Naive B cell (primary cell): ENCODE measurements at places on chromosomes 2 and 18. TPM values are rescaled to one million over a fixed set of nuclear protein-coding genes. Genes with fewer than 3 reads are reported as not detected.

ANKRD62 gene
- polyA plus RNA-seq: not detected

FKBP7 gene
- polyA plus RNA-seq: 3.8 TPM

PDE1A gene
- not detected for polyA plus RNA-seq

DNA sequence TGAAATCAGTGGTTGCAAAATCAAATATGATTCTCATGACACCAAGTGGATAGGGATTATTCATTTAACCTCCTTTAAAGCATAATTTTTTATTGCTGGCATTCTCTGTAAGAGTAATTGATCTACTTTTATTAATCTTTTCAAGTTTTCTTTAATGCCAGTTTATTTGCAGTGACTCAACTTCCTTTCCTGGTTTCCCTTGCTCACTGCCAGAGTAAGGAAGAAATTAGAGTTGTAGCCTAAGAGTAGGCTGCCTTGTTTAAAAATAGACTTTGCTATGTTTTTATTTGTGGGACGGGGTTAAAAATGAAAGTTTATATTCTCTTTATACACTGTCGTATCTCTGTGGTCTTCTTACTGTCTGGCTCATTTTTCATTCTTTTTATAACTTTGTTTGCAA is 148.6 kb downstream of the WDR7 start:
- H3K36me3 ChIP-seq: peaks cover 13% of the 10 kb centered on the region
- no peak overlapping the region for H3K27ac ChIP-seq
- DNase-seq: no peak
- H3K4me3 ChIP-seq: no peak overlapping the region
- no peaks in the 10 kb centered on the region for H3K4me1 ChIP-seq
- no peaks in the 10 kb centered on the region for H3K27me3 ChIP-seq

DNA sequence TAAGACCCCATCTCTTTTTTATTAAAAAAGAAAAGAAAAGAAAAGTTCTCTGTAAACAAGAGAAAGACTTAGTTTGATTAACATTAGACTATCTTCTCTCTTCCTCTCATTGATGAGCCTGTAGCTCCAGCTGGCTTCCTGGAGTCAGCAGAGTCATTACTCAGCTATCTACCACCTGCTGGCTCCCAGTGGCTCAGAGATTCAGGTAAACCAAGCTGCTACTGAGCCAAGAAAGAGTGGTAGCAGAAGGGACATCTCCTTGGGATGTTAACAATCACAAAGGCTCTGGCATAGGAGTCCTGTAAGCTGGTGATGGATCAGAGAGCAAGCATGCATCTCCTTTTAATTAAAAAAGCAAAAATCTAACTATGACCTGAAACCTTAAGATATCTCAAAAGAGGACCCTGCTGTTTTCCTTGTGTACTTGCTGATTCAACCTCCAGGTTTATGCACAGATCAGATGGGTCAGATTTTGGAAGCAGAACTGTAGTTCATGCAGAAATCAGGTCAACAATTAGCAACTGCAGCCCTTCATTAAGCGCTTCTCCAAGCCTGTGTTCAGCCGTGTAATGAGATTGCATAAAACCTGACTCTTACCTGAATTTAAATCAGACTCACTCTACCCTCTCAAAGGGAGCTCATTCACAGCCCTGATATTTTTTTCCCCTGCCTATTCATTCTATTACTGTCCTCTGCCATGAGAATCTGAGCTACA is 225.8 kb downstream of the RNF152 start:
- no peaks in the 10 kb centered on the region for H3K27me3 ChIP-seq
- H3K36me3 ChIP-seq: no peaks in the 10 kb centered on the region
- no peak overlapping the region for H3K4me3 ChIP-seq
- DNase-seq: no peak

DNA sequence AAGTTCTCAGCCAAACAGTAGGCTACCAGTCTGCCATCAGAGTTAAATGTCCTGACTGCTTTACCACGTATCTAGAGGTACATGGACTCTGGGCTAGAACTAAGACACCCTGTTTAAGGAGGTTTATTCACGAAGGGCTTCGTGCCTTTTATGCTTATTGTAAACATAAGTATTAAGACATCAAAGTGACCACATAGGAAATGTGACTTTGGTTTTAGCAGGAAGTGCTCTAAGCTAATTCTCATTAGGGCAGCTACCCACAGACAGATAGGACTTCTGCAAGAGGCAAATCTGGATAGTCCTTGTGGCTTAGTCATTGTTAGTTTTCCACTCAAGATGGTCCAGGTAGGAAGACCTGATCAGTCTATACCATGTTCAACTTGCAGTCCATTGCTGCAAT is 233.3 kb upstream of the MGAT5 start:
- H3K4me1 ChIP-seq: peaks cover 24% of the 10 kb centered on the region
- no peaks in the 10 kb centered on the region for H3K36me3 ChIP-seq
- H3K27me3 ChIP-seq: peaks cover 13% of the 10 kb centered on the region
